A549 (cell line): ENCODE measurements at places on chromosomes 4 and X.

DNA sequence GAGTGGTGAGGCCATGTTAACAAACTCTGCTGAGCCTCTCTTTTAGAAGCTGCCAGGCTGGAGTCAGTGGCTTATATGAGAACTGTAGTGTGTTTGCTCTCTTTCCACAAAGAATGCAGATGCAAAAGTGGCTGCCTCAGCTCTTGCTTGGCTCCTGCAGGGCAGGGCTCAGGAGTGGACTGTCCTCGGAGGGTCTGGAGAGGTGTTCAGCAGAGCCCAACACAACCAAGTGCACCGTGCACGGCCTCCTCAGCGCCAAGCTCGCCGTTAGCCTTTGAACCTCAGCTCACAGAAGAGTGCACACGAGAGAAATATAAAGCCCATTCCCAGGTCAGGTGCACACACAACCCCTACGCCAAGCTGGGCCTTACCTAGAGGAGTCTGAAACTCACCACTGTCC is 82.8 kb downstream of the C4orf51 start:
- no peak for DNase-seq

DNA sequence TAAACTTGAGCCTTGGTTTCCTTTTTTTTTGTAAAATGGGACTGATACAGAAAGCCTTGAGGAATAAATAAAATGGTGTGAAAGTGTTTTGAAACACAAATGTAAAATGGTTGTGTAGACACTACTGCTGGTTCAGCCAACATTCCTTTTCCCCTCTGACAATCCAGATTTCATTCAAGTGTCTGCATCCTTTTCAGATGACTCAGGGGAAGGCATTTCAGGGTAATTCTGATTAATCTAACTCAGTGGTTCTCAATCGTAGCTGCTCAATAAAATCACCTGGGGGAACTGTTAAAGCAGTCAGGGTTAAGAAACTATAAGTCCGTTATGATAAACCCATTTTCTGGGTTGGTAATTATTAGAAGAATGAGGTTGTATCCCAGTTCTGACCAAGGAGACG is 4.6 kb downstream of the ARHGAP10 start:
- no peak for DNase-seq

DNA sequence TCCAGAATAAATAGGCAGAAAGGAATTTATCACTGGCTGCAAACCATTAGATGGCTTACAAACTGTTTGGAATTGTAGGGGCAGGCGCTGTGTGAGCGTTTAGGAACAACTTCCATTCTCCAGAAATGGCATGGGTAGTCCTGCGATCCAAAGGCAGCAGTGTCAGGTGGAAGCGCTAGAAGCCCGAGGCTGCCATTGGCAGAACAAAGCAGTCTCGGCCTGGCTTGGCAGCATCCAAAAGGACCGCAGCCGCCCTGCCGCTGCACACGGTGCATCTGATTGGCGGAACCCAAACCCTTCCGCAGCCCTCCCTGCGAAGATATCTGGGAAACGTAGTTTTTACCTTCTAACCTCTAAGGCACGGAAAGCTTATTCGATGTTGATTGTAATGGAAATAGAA is 23.6 kb upstream of the YTHDC1 start:
- no peak for DNase-seq

DNA sequence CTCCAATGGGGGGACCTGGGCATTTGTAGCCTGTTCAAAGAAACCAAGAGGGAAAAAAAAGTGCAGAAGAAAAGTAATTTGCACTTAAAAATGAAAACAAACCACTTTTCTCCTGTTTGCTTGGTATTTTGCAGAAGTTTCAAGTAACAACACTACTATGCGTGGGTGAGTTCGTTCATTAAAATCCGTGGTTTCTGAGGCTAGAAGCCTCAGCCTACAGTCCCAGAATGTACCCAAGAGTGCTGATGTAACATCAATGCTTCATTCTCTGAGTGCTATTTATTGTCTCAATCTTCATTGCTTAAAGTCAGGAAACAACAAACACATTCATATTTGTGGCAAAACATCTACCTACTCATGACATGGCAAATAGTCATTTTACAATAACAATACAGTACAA is 29.2 kb downstream of the LGI2 start:
- DNase-seq = no peak
